ENCODE measurements at places on chromosomes 2 and 18.

- DNase-seq: no peak
Observed at GRCh38 chr2:23204685-23205242, 180.2 kb upstream of the KLHL29 start.

GRCh38 chr18:51013259-51013658 lies 16.8 kb upstream of the SMAD4 start:
- DNase-seq: no peak

GRCh38 chr2:59237311-59237710 lies 996.2 kb upstream of the FANCL start:
- DNase-seq: no peak

DNA sequence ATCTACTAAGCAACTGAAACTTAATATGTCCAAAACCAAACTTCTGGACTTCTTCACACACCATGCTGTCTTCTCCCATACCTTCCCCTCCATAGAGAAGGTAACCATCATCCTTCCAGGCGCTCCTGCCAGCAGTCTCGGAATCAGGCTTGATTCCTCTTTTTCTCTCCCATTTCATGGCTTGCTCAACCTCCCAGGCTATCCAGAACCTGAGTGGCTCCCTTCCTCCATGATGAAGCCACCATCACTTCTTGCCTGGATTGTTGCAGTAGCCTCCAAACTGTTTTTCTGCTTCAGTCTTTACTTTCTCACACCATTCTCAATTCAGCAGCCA lies 40.1 kb upstream of the NDUFV2 start:
- DNase-seq: no peak

- DNase-seq: no peak
Observed at GRCh38 chr2:83578405-83578804, 880.7 kb downstream of the SUCLG1 start.

DNA sequence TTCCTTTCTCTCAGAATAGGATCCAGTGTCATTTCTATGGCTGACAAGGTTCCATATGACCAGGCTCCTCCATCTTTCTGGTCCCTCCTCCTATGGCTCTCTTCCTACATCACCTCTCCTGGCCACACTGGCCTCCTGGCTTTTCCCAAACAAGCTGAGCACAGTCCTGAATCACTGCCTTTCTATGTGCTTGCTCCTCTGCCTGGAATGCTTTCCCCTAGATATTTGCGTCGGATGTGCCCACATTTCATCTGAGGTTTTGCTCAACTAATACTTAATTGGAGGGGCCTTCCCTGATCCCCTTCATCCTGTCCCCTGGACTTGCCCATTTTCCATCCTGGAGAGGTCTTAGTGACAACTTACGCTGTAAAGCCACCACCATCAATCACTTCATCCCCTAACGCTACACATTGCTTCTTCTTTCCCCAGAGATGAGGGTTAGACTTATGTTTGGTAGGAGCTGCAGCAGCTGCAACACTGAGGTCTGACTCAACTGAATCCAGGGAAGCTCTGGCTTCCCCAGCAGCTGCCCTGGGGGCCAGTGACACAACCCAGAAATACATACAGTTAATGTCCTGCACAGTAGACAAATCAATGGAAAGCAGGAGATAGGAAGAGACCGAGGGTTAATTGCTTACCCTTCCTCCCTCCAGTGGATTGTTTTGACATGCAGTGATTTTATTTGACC lies 42.9 kb downstream of the QPCT start:
- DNase-seq: no peak

DNA sequence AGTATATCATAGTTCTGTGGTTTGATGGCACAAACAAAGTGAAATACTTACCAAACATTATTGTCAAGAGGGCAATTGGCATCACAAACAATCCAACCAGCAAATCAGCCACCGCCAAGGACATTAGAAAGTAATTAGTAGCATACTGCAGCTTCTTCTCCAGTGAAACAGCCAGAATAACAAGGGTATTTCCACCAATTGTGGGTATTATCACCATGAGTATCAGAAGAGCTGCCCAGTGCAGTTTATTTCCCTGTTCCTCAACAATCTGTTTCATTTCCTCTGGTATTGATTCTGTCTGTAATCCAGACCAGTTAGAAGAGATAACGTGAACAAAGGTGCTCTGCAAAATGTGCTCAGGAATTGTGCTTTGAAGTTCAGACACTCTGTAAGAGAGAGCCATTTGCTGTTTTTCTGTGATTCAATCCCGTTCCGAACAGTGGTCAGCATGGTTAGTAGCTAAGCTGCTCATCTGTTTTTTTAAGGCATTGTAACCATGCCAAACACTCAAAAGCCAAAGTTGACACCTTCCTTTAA lies 1.4 kb downstream of the HTR2B start:
- DNase-seq: no peak

DNA sequence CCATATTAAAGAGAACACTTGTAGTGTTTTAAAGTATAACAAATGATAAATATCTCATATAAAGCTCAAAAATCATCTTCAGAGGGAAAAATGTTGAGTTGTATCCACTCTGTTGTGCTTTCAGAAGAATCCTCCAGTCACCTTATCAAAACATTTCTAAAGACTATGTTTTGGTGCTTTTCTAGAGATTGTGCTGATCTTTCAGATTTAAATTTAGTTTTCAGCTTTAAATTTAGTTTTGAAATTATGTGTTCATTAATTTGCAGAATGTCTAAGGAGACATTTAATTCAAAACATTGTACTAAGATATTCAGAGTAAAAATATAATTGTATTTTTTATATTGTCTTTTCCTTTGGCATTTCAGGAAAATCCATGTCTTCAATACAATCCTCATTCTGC lies 303.1 kb upstream of the KYNU start:
- DNase-seq: no peak

- no peak for DNase-seq
Observed at GRCh38 chr2:147588191-147588590, 256.6 kb upstream of the ACVR2A start.

- no peak for DNase-seq
Observed at GRCh38 chr18:33034212-33034611, 261.4 kb upstream of the KLHL14 start.

DNA sequence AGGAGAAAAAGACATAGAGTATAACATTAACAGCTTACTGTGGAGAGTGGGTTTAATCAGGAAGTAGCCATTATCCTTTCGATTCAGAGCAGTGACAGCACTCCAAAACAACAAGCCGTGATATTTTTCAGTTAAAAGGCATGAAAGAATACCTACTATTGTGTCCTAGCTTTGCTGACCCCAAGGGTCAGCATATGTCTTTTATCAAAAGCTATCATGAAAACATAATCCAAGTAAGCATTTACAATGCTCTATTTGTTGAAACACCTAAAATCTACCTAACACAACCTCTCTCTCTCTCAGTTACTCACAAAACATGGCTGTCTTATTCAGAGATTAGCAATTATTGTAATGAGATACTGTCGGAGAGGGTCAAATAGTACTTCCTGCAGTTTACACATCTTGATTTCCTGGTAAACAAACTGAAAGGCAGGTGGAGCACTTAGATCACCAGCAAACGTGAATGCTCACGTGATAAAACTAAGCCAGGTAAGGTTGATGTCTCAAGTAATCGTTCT lies 100.0 kb downstream of the BAZ2B start:
- DNase-seq: no peak

GRCh38 chr2:221705185-221705877 lies 133.2 kb upstream of the EPHA4 start:
- DNase-seq: no peak

- no peak for DNase-seq
Observed at GRCh38 chr2:176088048-176088936, 4.2 kb upstream of the HOXD13 start.

GRCh38 chr2:238638982-238639628 lies 208.8 kb upstream of the TWIST2 start:
- DNase-seq: no peak

- DNase-seq: no peak
Observed at GRCh38 chr2:16185801-16186272, 245.5 kb downstream of the MYCN start.

GRCh38 chr2:70523996-70524965 lies 29.3 kb downstream of the TGFA start:
- no peak for DNase-seq

DNA sequence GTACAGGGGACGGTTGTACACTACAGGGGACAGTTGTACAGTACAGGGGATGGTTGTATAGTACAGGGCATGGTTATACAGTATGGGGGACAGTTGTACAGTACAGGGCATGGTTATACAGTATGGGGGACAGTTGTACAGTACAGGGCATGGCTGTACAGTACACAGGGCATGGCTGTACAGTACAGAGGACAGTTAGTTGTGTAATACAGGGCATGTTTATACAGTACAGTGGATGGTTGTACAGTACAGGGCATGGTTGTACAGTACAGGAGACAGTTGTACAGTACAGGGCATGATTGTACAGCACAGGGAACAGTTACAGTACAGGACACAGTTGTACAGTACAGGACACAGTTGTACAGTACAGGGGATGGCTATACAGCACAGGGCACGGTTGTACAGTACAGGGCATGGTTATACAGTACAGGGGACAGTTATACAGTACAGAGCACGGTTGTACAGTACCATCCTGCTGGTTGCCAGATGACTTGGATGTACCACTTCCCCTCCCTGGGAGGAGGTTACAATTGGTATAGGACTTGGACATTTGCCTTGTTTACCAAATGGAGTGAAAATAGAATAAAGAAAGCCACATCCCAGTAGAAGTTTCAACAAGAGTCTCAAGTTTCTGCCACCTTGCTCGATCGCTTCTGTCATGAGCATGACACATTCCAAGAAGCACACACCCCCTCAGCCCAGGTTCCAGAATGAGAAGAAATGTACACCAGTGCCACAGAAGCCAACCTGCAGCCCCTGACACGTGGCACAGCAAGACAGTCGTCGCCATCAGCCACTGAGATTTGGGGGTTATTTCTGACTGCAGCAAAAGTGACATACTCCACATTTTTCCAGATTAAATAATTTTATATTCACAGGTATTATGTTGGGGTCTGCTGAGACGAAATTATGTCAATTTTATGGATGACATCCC lies 16.0 kb downstream of the CYRIA start:
- DNase-seq: no peak

- DNase-seq: no peak
Observed at GRCh38 chr2:239553376-239554000, 152.7 kb upstream of the HDAC4 start.

GRCh38 chr2:196079052-196079451 lies 10.4 kb upstream of the DNAH7 start:
- DNase-seq: no peak

DNA sequence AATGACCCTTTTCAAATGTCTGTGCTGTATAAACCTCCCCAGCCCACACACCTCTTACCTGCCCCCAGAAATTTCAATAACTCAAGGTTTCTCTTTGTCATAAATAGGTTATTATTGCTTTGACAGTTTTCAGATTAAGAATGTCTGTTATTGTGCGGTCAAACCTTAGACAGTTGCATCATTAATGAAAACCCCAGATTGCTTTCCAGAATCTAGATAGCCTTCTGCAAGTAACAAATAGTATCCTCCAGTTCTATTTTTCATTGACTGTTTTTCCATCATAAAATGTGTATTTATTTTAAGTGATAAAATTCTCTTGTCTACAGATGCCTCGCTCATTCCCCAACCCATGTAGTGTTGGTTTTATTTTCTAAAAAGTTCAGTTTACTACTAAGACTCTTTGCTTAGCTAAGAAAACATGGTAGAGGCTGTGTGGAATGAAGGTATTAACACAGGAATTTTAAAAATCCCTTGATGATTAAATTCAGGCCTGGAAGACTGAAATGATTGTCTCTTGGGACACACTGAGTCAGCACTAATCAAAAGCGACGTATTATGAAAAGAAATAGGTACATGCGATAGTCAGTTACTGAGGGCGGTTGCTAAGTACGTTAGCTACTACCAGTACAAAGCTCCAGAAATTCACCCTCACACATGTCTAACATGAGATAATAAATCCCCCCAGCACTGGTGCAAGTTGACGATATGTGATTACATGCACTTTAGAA lies 38.4 kb upstream of the ITGAV start:
- DNase-seq: no peak

DNA sequence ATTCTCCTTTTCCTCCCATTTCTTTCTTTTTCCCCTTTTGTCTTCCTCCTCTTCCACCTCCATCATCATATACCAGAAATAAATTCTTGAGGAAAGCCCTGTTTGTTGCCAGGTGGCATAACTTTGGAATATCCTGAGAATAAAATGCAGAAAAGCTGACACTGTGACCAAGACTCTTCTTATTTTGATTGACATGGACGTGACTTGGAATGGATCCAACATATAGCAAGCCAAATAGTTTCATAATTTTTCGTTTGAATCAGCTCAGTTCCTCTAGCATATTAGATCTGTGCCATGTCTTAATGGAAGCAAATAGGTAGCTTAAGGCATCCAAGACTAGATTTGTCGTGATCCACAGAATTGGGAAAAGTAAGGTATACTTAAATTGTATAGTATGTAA lies 354.7 kb upstream of the FIGN start:
- no peak for DNase-seq

GRCh38 chr2:234772733-234773060 lies 179.1 kb upstream of the SH3BP4 start:
- no peak for DNase-seq

DNA sequence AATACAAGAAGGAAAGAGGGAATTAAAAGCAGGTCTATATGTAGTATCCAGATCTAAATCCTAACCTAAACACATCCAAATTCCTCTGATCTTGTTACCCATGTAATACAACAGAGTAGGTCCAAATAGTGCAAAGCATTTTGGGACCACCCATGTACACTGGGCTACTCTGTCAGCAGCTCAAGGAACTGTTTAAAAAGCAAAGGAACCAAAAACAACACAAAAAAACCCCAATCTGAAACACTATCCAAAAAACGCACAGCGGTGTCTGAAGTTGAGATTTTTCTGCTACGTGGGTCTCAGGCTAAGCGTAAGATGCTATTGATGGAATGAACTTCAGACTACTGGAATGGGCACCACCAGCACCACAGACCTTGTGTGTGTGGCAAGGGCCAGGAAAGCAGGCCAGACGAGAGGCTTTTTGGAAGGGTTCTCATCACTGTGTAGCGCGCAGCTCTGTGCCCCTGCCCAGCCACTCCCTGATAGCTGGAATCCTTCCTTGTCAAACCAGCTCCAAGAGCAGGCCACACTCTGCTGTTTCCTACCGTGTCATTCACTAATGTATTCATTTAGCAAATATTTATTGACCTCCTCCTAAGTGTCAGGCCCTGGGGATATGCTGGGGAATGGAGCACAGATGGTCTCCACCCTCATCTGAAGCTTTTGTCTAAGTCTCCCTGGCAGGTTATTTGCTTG lies 101.4 kb downstream of the COLEC12 start:
- no peak for DNase-seq

DNA sequence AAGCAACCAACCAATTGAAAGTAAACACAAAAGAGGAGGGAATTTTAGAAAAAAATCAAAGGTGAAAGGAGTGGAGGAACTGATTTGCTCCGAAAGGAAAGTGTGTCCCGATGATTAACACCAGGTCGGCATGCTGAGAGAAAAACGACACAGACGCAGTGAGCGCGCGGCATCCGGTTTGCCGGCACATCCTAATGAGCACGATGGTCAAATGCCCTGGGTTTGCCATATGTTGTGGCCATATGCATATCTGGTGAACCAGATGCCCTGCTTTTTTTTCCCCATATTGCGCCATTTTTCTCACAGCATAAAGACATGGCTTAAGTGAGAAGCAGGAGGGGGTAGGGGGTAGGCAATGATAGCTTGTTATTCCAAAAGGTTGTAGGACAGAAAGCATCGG lies 626.7 kb downstream of the BCL11A start:
- DNase-seq: no peak

All from stimulated activated CD8-positive, alpha-beta memory T cell treated with anti-CD3 and anti-CD28 coated beads, Interleukin-15, amount 100 ng/mL, for 4 hours (primary cell).